ENCODE measurements at places on chromosomes 2 and 18.

DNA sequence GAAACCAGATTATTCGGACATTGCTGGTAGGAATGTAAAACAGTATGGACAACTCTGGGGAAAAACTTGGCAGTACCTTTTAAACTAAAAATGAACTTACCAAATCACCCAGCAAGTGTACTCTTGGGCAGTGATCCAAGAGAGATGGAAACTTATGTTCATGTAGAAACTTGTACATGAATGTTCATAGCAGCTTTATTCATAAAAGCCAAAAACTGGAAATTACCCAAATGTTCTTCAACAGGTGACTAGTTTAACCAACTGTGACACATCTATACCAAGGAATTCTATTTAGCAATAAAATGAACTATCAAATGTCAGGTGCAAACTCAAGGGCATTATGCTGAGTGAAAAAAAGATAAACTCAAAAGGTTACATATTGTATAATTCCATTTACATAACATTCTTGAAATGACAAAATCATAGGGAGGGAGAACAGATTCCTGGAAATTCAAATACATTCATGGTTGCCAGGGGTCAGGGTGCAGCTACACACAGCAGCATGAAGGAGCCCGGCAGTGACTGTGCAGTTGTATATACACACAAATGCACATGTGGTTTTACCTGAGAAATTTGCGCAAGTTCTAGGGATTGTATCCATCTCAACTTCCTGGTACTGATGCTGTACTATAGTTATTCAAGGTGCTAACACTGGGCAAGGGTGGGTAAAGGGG lies 3.5 kb upstream of the RNU4ATAC start:
- DNase-seq, result no peak

GRCh38 chr2:226869371-226869770 lies 33.5 kb downstream of the RHBDD1 start:
- no peak for DNase-seq

DNA sequence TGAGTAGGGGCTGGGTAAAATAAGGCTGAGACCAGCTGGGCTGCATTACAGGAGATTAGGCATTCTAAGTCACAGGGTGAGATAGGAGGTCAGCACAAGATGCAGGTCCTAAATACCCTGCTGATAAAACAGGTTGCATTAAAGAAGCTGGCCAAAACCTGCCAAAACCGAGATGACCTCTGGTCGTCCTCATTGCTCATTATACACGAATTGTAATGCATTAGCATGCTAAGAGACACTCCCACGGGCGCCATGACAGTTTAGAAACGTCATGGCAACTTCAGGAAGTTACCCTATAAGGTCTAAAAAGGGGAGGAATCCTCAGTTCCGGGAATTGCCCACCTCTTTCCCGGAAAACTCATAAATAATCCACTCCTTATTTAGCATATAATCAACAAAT lies 132.2 kb downstream of the ARL4C start:
- no peak for DNase-seq

DNA sequence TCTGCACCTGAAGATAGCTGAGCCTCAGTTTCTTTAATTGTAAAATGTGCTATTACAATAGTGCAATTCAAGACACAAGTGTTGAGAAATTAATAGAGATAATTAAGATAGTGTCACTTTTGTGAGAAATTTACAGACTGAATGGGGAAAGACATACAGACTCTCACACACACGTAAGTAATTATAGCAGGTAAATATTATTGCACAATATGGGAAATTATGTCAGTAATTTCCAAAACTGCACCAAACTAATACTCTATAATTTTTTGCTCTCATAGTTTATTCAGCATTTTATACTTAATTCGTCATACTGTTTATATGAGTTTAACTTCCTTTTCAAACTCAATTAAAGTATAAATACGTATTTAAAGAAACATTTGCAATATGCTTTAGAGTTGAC lies 124.9 kb upstream of the GYPC start:
- no peak for DNase-seq

DNA sequence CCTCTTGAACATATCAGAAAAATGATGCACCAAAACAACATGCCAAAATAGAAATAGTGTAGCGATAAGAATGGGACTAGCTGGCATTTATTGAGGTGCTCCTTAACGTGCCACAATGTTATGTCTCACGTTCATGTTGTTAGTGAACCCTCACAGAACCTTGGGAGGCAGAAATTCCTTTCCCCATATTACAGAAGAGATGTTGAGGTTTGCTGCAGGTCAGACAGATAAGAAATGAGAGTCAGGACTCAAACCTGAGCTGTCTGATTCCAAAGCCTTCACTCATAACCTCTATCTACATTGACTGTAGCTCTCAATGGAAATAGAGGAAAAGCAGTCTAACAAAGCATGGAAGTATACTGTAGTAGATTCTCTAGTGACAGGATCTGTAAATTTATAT lies 163.3 kb upstream of the STK17B start:
- DNase-seq, result no peak

DNA sequence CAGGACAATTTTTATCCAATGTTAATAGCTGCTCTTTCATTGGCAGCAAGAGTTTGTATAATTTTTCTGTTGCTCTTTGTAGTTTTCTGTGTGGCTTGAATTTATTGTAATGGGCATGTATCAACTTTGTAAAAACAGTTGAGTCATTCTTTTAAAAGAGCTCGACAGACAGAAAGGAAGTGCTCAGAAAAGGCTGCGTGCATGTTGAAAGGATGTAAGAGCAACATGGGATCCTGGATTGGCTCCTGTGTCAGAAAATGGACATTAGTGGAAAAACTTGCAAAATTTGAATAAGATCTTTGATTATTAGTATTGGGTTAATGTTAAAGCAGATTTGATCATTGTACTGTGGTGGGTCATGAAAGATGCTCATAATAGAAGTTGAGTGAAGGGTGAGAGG lies 93.3 kb upstream of the CDC42EP3 start:
- no peak for DNase-seq

DNA sequence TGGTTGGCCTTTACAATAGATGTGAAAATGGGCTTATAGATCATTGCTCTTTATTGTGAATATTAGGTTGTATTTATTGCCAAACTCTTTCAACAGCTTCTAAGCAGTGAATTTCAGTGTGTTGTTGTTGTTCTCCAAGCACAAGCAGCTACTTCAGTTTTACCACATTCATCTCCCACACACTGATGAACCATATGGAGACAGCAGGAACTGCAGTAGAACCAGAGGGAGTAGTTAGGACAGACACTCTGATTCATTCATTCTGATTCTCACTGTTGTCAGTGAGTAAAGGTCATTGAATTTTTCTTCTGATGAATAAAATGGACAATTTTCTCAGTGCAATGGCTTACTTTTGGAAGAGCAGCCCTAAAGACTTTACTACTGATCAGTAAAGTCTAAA lies 40.2 kb downstream of the CCDC74A start:
- DNase-seq, result no peak

- DNase-seq, result no peak
Observed at GRCh38 chr2:222566229-222566628, 89.7 kb downstream of the FARSB start.

DNA sequence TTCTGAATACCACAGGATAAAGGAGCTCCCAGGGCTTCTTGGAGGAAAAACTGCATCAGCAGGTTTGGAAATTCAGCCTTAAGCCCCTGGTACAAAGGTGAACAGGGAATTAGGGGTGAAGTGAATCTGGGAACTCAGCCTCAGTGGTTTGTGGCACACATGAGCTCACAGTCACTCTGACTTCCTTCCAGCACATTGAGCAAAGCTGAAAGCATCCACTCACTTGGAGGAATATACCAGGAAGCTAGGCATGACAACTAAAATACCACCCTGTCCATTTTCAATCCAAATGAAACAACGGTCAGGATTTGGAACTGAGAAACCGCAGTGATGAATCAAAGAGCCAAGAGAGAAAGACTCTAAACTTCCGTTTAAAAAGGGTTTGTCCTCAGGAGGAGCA lies 216.1 kb downstream of the ICOS start:
- DNase-seq, result no peak

GRCh38 chr2:212194396-212194795 lies 344.2 kb downstream of the ERBB4 start:
- DNase-seq, result no peak

DNA sequence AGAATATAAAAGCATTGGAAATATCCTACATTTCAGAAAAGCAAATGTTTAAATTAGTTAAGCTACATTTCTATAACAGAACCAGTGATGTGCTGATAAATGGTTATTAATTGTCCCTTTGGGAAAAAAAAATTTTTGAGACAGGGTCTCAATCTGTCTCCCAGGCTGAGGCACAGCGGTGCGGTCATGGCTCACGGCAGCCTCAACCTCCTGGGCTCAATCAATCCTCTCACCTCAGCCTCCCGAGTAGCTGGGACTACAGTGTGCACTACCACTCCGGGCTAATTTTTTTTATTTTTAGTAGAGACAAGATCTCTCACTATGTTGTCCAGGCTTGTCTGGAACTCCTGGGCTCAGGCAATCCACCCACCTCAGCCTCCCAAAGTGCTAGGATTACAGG lies 194.8 kb upstream of the SALL3 start:
- no peak for DNase-seq

DNA sequence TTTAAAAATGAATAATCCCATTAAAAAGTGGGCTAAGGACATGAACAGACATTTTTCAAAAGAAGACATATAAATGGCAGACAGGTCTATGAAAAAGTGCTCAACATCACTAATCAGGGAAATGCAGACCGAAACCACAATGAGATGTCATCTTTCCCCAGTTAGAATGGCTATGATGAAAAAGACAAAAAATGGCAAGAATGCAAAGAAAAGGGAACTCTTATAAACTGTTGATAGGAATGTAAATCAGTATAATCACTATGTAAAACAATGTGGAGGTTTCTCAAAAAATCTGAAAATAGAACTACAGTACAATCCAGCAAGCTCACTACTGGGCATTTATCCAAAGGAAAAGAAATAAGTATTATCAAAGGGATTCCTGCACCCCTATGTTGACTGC lies 169.2 kb downstream of the METTL4 start:
- DNase-seq, result no peak

DNA sequence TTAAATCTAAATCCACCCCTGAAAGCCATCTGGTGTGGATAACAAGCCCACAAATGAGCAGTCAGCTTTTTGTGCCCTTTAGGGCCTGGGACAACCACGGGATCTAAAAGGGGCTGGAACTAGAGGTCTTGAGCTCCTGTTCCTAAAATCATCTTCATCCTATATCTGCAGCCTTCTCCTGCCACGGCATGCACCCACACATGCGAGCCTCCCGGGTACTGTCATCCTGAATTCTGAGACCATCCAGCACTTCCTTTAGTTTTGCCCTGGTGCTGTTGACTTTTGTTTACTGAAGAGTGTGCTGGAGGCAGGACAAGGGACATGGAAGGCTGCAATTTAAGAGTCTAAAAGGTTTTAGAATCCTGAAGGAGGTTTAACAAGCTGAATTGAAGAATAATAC lies 183.2 kb downstream of the FAM210A start:
- no peak for DNase-seq

GRCh38 chr18:9552616-9553015 lies 61.7 kb downstream of the PPP4R1 start:
- DNase-seq, result no peak

DNA sequence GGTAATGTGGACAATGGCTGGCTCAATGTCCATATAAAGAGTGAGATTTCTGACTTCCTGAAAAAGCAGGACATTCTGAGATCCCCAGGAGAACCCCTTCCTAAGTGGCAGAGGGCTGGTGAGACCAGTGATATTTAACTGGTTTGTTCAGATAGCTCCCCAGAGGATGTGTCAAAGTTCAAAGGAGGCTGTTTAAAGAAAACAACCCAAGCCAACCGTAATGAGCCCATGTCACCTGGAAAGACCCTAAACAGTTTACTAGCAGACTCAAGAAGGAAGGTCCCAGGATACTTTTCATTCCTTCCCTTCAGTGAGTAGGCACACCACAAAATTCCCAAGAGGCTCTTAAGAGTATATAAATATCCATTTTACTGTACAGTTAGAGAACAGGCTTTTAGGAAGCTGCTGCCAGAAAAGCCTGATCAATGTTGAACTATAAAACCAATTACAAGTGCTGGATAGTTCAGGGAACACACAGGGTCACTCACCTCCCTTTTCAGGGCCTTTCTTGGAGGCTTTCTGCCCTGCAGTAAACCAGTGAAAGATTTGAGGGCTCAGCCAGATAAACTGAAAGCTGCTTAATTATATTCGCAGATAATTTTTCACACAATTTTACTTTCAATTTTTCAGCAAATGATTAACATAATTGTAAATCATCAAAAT lies 293.5 kb downstream of the ASXL3 start:
- DNase-seq, result peak; percentile 17

GRCh38 chr2:34570266-34570872 lies 971.3 kb upstream of the FAM98A start:
- no peak for DNase-seq

DNA sequence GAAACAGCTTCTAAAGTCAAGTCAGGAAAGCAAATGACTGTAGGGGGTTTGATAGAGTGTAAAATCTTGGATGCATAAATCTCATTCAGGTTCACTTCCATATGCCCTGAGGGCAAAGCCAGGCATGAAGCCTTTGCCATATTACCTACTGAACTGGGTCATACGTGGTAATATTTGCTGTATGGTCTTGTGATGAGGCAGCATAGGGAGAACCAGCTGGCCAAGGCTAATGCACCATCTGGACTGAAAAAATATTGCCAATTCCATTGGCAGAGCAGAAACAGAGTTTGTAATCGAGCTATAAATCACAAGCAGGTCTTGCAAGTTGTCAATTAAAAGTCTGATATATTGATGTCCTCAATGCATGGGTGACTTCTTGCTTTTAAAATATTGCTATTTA lies 243.8 kb downstream of the ERBB4 start:
- DNase-seq, result no peak

DNA sequence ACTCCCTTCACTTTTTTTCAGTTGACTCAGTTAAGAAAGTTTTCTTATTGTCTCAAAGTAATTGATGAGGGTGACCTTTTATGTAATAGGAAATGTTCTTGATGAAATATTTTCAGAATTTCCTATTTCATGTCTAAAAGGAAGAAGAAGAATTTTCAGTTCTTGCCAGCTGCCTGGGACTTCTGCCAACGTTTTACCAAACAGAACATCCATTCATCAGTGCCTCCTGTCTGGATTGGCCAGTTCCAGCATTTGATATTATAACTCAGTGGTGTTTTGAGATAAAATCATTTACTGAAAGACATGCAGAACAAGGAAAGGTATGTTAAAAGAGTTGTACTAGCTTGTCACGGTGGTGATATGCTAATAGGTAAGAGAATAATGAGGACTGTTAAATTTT lies 104.7 kb upstream of the MYO3B start:
- no peak for DNase-seq

DNA sequence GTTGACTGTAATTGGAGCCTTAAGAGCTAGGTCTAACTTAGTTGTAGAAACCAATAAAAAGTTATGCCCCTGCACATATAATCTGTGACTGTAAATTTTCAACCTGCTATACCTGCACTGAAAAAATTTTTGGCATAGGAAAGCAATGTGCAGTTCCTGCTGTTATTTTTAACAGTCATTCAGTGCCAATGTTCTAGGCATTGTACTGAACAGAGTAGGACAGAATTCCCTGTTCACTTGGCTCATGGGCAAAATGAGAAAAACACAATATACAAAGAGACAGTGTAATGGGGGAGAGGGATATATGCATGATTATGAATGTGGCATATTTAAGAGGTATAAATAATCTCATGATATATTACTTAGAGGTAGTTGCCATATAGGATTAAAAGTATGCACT lies 458.0 kb downstream of the TGIF1 start:
- no peak for DNase-seq

Measured in NCI-H526 treated with DMSO at 0.1 percent for 48 hours (cell line).